ENCODE measurements at places on chromosomes 6 and 20. TPM values are rescaled to one million over a fixed set of nuclear protein-coding genes. Genes with fewer than 3 reads are reported as not detected.

DNA sequence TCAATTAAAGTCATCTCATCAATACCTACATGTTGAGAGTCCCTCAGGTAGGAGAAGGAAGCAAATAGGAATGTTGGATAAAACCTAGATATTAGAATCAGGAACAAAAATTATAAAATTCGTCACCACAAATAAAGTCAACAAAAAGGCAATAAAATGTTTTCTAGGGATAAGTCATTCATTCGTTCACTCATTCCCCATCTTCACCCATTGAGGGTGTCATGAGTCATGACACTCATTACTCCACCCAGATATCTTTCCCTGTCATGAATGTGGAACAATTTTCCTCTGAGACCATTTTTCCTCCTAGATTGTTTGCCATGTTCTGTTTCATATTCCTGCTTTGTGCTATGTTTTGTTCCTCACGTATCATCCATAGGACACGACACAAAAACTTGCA lies 50.9 kb upstream of the OLIG3 start:
- H3K27me3 ChIP-seq: peaks cover 7% of the 10 kb centered on the region
- H3K27ac ChIP-seq: no peak overlapping the region
- no peak overlapping the region for H3K4me3 ChIP-seq
- no peak for DNase-seq

DEFB132 gene
- total RNA-seq: not detected

DNA sequence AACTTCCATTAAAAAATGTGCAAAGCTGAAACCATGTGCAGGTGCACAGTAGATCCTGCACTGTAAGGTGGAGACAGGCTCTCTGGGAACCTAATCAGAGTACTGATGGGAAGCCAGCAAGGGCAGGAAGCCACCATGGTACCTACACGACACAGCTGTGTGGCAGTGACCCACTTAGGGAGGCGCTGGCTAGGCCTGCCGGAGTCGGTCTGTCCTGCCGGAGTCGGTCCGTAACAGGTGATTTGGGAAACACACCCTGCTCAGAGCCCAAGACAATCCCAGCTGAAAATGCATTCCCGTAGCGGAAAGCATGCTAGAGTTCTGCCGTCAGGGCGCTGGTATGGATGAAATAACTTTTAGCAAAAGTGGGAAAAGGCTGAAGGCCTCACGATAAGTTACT lies 17.2 kb downstream of the TXNDC5 start:
- H3K27me3 ChIP-seq: no peaks in the 10 kb centered on the region
- no peak overlapping the region for H3K27ac ChIP-seq
- H3K4me1 ChIP-seq: no peaks in the 10 kb centered on the region
- H3K4me3 ChIP-seq: no peak overlapping the region

DNA sequence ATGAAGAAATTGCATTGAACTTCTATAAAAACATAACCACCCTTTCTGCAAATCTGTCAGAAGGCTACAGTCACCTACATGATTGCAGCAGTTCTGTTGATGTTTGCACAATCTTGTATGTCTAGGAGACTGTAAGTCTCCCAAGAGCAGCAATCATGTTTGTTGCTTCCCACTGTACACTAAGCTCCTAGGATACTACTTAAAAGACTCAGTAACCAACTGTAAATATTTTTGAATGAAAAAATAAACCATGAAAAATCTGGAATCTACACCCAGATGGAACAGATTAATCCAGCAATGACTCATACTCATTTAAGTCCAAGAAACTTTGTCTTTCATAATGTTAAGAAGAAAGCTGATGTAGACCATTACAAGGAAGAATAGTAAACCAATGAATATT lies 168.5 kb upstream of the ATXN1 start:
- H3K4me1 ChIP-seq: no peaks in the 10 kb centered on the region
- DNase-seq: no peak
- H3K27me3 ChIP-seq: peaks cover 3% of the 10 kb centered on the region
- no peak overlapping the region for H3K27ac ChIP-seq

DNA sequence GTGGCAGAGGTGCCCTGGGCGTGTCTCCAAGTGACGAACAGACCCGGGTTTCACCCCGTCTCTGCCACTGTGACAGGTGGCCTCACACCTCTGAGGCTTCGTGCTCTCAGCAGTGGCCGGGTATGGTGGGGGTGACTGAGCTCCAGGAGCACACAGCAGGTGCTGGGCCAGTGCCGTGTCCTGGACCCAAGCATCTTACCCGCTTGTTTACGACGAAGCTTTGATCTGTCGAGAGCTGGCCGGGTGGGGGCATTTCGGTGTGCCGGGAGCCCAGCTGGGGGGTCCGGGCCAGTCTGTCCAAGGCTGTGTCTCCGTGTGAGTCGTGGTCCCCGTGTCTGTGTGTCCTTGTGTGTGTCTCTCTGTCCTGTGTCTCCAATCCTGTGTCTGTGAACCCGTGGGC lies 7.1 kb upstream of the LKAAEAR1 start:
- no peaks in the 10 kb centered on the region for H3K36me3 ChIP-seq
- peak overlapping the region; percentile 3 for H3K27ac ChIP-seq
- H3K4me3 ChIP-seq: no peak overlapping the region
- DNase-seq: no peak

- no peak for DNase-seq
- peaks cover 47% of the 10 kb centered on the region for H3K4me1 ChIP-seq
- H3K27me3 ChIP-seq: no peaks in the 10 kb centered on the region
- no peak overlapping the region for H3K27ac ChIP-seq
- H3K36me3 ChIP-seq: peaks cover 8% of the 10 kb centered on the region
Measured at GRCh38 chr6:2768696-2769095, 3.5 kb downstream of the WRNIP1 start.

CRYBG1 gene
- 0.07 TPM for total RNA-seq

NKX2-2 gene
- total RNA-seq: not detected

ESR1 gene
- not detected for total RNA-seq

CLDN20 gene
- total RNA-seq: not detected

- H3K27me3 ChIP-seq: no peaks in the 10 kb centered on the region
- no peak overlapping the region for H3K4me3 ChIP-seq
- DNase-seq: no peak
- H3K4me1 ChIP-seq: no peaks in the 10 kb centered on the region
- H3K36me3 ChIP-seq: no peaks in the 10 kb centered on the region
Measured at GRCh38 chr20:24653306-24653705, 183.9 kb downstream of the SYNDIG1 start.

DNA sequence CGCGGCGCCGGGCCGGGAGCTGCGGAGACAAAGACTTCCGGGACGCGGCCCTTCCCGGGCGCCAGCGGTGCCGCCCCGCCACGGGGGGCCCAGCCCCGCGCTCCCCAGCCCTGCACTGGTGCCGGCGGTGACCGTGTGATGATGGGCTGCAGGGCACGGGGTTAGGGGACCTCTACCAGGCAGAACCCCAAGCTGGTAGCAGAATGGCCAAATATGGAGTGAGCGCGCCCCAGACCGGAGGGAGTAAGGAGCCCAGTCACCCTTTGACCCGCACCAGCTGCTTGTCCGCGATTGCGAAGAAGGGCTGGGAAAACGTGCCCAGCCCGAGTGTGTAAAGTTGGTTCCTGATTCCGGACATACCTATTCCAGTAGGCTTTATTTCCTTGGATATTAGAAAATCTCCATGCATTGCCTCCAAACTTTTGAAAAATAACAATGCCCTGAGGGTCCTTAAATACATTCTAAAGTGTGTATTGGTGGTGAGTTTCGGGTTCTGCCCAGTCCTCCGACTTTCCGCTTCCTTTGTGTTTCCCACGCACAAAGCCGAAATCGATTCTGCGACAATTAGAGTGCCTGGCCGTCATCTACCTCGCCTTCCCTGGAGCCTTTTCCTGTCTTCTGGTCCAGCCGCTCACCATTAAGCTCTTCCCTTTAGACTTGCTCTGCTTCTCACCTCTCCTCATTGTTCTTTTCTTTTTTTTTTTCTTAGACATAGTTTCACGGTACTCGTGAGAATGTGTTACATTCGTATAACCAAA lies 1.1 kb downstream of the ABRACL start:
- H3K4me3 ChIP-seq: no peak overlapping the region
- peaks cover 27% of the 10 kb centered on the region for H3K4me1 ChIP-seq
- H3K27ac ChIP-seq: no peak overlapping the region

DNA sequence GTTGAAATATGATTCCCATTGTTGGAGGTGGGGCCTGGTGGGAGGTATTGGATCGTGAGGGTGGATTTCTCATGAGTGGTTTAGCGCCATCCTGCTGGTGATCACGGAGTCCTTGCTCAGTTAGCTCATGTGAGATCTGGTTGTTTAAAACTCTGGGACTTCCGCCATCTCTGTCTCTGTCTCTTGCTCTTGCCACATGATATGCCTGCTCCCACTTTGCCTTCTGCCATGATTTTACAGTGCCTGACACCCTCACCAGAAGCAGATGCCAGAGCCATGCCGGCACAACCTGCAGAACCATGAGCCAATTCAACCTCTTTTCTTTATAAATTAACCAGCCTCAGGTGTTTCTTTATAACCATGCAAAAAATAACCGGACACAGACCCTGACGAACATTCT lies 44.7 kb upstream of the ZFP64 start:
- H3K4me3 ChIP-seq: no peak overlapping the region
- no peaks in the 10 kb centered on the region for H3K27me3 ChIP-seq
- no peaks in the 10 kb centered on the region for H3K4me1 ChIP-seq

GRCh38 chr6:24273096-24273870 lies 84.6 kb downstream of the DCDC2 start:
- H3K27ac ChIP-seq: no peak overlapping the region
- no peak for DNase-seq
- no peaks in the 10 kb centered on the region for H3K27me3 ChIP-seq
- H3K4me1 ChIP-seq: no peaks in the 10 kb centered on the region

- H3K4me3 ChIP-seq: no peak overlapping the region
- no peak for DNase-seq
- peak overlapping the region; percentile 76 for H3K27ac ChIP-seq
- no peaks in the 10 kb centered on the region for H3K36me3 ChIP-seq
Measured at GRCh38 chr6:129651291-129651691, 58.7 kb downstream of the ARHGAP18 start.

NRSN1 gene
- total RNA-seq: 0.54 TPM

DNA sequence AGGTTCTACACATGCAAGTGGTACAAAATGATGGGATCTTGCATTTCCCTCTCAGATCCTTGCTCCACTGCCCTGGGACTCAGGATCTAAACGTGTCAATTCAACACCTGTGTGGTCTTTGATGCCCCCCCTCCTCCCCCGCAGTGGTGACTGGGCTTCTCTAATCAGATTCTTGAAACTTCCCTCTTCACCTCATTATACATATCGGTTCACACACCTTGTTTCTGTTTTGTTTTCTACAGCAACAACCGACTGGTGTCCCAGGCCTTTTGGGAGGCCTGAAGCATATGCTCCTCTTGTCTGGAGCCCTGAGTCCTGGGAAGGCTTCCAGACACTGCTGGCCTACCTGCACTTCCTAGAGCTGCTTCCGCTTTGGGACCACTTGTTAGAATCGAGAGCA lies 20.0 kb downstream of the SAMD3 start:
- H3K27me3 ChIP-seq: no peaks in the 10 kb centered on the region
- no peak overlapping the region for H3K4me3 ChIP-seq
- no peaks in the 10 kb centered on the region for H3K4me1 ChIP-seq
- no peak overlapping the region for H3K27ac ChIP-seq
- DNase-seq: no peak

DNA sequence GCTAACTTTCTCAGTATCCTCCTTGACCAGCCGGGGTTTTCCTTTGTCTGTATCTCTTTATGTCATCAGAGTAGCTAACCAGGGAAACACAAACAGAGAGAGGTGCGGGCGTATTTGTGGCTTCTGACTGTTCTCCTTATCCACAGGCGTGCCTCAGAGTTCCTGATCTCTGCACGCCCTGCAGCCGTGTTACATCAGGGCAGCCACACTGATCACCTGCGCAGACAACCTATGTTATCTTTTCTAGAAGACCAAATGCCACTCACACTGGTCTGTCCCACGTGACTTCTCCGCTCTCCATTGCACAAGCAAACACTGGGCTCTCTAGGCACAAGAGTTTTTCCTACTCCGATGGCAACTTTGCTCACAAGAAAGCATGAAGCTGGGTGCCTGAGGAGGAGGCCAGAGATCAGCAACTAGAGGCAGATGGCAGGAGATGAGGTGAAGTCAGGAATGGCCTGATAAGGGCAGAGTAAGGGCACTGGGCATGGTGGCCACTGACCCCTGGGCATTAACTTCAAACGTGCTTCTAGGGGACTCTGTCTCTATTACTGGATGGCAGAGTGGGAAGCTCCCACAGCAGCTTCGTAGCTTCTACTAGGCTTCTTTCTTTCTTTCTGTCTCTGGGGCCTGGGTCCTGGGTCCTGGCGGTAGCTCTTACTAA lies 4.5 kb downstream of the PDE10A start:
- peak overlapping the region; percentile 91 for H3K4me3 ChIP-seq
- peaks cover 10% of the 10 kb centered on the region for H3K27me3 ChIP-seq
- peaks cover 27% of the 10 kb centered on the region for H3K4me1 ChIP-seq
- peak overlapping the region; percentile 24 for H3K27ac ChIP-seq
- H3K36me3 ChIP-seq: peaks cover 2% of the 10 kb centered on the region
- no peak for DNase-seq

DNA sequence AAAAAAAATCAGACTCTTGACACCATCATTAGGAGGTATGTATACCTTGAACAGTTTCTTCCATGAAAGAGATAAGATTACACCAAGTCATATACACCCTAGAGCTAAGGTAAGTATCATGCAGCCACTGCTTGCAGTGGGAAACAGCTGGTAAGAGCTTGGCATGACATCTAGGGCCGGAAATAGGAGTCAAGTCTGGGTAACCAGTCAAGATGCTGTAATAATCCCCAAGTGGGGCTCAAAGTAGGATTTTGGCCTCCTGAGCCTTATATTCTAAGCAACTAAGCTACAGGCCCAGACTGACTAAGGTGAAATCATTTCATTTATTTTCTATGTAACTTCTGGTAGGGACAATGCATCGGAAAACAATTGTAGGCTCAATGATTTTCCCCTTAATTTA lies 23.9 kb downstream of the TRERF1 start:
- H3K27ac ChIP-seq: no peak overlapping the region
- H3K4me1 ChIP-seq: peaks cover 29% of the 10 kb centered on the region
- H3K27me3 ChIP-seq: no peaks in the 10 kb centered on the region
- H3K36me3 ChIP-seq: peaks cover 6% of the 10 kb centered on the region
- no peak for DNase-seq
- H3K4me3 ChIP-seq: no peak overlapping the region

DNA sequence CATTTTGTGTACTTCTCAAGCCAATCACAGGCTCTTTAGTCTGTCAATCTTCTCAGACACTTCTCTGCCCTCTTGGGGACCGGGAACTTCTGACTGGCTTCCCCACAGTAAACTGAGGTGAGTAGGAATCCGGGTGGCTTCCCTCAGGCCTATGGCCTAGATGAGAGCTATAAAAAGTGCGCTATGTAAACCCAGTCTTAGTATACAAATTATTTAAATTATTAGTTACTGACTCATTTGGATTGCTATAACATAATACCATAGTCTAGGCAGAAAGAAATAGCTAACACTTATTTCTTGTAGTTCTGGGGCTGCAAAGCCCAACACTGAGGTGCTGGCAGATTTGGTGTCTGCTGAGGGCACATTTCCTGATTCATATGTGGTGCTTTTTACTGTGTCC lies 109.2 kb upstream of the MCHR2 start:
- H3K4me3 ChIP-seq: no peak overlapping the region
- peaks cover 10% of the 10 kb centered on the region for H3K27me3 ChIP-seq
- DNase-seq: no peak
- no peak overlapping the region for H3K27ac ChIP-seq
- H3K4me1 ChIP-seq: peaks cover 9% of the 10 kb centered on the region
- no peaks in the 10 kb centered on the region for H3K36me3 ChIP-seq

Measured in neural crest cell (in vitro differentiated cells).